SW480 (cell line): ENCODE measurements at places on chromosomes 7 and 10.

- peak; percentile 71 for DNase-seq
Measured at GRCh38 chr7:149764481-149765398, 8.6 kb downstream of the ZNF467 start.

DNA sequence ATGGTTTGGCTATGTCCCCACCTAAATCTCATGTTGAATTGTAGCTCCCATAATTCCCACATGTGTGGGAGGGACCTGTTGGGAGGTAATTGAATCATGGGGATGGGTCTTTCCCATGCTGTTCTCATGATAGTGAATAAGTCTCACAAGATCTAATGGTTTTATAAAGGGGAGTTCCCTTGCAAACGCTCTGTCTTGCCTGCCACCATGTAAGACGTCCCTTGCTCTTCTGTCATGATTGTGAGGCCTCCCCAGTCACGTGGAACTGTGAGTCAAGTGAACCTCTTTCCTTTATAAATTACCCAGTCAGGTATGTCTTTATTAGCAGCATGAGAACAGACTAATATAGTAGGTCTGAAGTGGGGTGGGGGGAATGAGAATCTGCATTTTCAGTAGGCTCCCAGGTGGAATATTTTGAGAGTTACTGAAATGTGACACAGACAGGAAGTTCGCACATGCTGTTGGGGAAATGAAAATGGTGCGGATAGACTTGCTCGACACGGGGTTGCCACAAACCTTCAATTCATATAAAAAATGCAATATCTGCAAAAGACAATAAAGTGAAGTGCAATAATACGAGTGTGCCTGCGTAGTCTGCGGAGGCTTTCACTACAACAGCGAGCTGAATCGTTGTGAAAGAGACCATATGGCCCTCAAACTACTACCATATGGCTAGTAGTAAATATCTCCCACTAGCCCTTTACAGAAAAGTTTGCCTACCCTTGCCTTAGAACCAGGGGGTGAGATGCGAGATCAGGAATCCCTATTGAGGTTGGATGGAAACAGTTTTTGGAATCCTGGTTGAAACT, 166.1 kb downstream of the GRK5 start:
- DNase-seq, result no peak

- no peak for DNase-seq
Measured at GRCh38 chr7:103821092-103821491, 168.4 kb downstream of the RELN start.

- DNase-seq, result no peak
Measured at GRCh38 chr7:128148676-128149075, 92.4 kb upstream of the LEP start.

DNA sequence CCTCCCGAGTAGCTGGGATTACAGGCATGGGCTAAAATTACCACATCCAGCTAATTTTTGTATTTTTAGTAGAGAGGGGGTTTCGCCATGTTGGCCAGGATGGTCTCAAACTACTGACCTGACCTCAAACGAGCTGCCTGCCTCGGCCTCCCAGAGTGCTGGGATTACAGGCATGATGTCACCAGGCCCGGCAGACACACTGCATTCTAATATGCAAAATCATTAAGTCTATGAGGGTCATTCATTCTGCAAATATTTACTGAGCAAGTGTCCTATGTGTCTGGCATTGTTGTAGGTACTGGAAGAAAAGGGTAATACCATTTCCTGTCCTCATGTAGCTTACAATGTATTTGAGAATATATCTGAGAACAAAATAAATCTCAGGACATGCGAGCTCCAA, 2.7 kb downstream of the PUS7 start:
- DNase-seq, result no peak

DNA sequence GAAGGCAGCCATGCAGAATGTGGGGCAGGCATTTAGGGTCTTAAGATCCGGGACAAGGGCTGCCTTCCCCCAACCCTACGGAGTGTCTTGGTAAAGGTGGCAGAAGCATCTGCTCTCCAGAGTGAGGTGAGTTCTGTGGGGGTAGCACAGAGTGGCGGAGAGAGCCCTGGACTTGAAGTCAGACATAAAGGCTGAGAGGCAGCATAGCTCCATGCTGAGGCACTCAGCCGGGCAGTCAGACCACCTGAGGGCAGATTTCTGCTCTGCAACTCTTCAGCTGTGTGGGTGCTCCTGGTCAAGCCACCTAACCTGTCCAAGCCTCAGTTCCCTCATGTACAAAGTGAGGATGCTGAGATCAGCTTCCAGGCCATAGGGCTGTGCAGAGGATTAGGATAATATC, 81.0 kb downstream of the CRTAC1 start:
- no peak for DNase-seq

GRCh38 chr10:86165666-86166065, 200.9 kb downstream of the GRID1 start:
- no peak for DNase-seq

- no peak for DNase-seq
Measured at GRCh38 chr7:139340808-139341057, 404 bp upstream of the FMC1 start.

GRCh38 chr10:73902351-73902750, 8.6 kb upstream of the PLAU start:
- no peak for DNase-seq

DNA sequence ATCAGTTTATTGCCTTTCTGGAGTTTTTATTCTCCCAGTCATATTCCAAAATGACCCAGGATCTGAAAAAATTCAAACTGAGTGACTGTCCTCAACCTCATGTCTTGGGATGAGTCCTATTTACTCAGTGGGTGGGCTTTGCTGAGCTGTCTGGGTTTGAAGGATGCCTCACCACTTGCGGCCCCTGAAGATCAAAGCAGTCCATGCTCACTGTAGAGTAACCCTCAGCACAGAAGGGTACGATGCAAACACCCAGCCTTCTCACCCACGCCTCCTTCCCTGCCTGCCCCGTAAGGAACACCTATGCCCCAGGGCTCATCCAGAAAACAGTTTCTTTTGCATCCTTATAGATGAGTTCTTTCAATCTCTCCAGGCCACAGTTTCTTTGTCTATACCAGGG, 42.2 kb upstream of the GRB10 start:
- peak; percentile 34 for DNase-seq

- DNase-seq, result no peak
Measured at GRCh38 chr10:905503-905902, 26.0 kb downstream of the LARP4B start.

- no peak for DNase-seq
Measured at GRCh38 chr10:89738551-89739209, 37.3 kb downstream of the KIF20B start.

GRCh38 chr10:74008212-74008731, 10.4 kb downstream of the VCL start:
- no peak for DNase-seq

- no peak for DNase-seq
Measured at GRCh38 chr10:60206735-60207134, 182.9 kb downstream of the ANK3 start.

DNA sequence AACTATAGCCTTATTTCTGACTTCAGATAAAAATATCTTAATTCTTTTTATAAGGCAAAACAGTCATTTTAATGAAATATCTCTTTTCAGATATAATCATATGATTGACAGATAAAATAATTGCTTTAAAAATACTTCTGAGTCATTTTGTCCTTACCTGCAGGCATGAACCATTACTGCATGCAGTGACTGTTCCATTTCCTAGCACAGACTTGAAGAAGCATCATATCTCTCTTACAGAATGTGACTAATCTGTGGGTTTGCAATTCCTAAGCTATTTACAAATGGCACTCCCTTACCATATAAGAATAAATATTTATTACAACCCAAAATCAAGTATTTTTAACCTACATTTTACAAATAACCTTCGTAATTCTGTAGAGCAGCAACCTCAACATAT, 120.7 kb downstream of the SRPK2 start:
- peak; percentile 75 for DNase-seq

- DNase-seq, result no peak
Measured at GRCh38 chr10:96651998-96652431, 65.2 kb upstream of the TM9SF3 start.

- peak; percentile 3 for DNase-seq
Measured at GRCh38 chr10:4541292-4541691, 284.7 kb upstream of the AKR1E2 start.

DNA sequence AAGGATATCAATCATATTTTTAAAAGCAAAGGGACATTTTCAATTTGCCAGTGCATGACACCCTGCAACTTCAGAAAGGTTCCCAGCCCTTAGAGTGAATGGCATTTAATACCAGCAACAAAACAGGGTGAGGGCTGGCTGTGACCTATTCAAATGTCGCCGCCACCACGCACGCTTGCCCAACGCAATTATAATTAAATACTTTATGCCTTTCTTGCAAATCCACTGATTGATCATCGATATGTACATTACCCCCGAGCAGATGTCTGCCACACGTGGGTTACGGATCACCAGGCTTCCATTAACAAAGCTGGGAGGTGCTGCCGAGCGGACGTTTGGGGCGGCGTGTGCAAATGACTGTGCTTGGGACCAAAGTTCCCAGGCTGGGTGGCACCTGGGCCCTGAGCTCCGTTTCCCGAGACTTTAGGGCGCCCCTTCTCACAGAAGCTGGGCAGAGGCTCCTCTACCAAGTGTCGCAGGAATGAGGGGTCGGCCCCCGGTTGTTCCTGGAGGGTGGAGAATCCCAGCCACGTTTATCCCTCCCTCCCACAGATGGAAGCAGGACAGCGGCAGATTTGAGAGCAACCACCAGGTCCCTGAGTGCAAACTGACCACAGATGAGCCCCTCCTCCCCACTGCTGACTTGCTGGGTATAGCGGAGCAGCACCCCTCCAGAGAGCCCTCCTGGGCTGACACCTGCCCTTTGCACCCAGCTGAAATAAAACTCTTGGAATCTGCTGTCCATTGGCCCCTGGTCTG, 3.9 kb downstream of the FOXL3 start:
- DNase-seq, result no peak

DNA sequence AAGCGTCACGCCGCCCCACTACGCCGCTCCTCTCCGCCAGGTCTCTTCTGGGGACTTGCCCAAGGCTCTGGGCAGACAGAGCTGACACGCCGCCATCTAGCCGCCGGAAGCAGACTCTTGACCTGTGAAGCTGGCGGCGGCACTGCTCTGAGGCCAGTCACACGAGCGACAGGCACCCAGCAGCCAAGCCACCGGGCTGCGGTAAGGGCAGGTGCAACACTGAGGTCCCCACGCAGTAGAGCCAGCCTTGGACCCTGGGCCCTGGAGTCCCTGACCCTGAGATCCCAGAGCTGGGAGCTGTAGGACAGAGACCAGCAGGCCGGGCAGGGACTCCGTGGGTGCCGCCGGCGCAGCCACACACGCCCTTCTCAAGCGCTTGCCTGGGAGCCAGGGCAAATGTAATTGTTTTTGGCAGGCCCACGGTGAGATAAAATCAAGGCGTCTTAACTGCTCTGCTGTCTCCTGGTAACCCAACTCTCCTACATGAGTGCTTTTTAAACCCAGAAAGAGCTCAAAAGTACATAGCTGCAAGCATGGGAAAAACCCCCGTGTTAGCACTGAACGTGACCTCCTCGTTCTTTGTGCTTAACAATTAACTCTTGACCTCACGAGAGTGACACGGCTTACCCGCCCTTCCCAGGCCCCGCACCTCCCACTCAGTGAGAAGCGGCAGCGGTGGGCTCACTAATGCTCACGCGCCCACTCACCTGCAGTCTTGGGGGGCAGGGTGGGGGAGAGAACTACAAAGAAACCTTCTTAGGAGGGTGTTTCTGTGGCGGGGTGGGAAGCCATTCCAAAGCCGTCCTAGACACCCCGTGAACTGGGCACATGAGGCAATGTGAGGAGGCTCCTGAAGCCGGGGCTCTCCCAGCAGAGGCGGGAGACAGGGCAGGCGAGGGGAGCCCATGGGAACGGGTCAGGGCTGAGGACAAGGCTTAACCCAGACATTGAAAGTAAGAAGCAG, 8.5 kb downstream of the GPER1 start:
- no peak for DNase-seq

DNA sequence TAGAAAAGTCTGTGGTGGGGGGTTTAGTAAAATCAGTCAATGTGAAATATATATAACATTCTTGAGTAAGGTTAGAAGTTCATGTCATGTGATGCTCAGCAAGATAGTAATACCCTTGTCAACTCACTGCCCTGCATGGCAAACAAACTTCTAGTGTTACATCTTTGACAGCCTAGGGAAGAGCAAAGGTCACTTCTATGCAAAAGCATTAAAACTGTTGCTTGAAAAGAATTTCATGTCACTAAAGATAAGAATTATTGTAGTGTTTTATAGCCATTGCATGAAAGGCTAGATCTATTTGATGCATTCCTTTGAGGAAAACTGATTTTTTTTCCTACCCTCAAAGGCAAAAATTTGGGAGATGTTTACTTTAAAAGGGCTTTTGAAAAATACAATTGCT, 176.0 kb downstream of the SKAP2 start:
- DNase-seq, result no peak

- no peak for DNase-seq
Measured at GRCh38 chr7:115693779-115694178, 336.8 kb downstream of the TFEC start.

- no peak for DNase-seq
Measured at GRCh38 chr10:27372095-27372494, 131.5 kb upstream of the ACBD5 start.

DNA sequence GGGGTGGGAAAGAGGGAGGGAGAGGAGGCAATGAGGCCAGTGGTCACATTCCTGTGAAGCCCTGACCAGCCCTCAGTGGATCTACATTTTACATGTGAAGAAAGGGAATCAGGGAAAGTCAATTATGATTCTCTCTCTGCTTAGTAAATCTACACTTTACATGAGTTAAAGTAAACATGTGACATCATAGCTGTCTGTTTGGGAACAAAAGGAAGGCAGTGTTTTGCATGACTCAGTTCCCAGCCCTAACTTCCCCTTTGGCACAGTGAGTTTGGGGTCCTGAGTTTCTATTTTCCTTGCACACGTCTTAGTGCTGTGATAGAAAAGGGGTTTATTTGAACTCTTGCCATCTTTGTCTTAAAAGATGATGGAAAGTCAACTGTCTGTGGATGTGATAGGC, 615.1 kb downstream of the SDK1 start:
- DNase-seq, result no peak

- no peak for DNase-seq
Measured at GRCh38 chr7:79403451-79403850, 50.0 kb downstream of the MAGI2 start.

DNA sequence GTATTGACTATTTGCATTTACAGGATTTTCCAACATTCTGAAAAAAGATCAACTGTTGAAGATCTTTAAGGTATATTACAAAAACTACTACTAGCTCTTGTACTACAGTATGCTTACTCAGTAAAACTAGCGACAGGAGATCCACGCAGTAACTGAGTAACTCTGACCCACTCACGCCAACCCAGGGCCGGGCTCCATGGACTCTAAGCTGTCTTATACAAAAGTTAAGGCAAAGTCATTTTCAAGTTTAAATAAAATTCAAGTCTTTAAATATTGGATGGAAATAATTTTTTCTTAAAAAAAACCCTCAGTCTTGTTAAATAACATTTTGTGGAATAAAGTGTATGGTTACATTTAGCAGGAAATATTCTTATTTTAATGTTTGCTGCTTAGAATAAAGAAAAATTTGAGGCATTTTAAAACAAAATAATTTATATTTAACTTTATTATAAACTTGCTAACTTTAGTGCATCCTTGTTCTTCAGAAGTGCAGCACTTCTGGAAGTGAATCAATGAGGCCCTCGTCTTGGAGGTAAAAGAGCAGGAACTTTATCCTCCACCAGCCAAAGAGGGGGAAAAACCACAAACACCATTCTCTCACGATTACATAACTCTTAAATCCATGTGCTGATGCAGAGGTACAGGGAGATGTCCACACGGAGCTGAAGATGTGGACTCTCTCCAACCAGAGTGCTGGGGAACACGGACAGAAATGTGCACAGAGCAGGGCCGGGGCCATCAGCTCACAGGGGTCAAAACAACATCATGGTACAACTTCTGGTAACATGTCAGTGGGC, 119.9 kb downstream of the LARP4B start:
- DNase-seq, result no peak
